ENCODE measurements at places on chromosomes 16 and 17.

DNA sequence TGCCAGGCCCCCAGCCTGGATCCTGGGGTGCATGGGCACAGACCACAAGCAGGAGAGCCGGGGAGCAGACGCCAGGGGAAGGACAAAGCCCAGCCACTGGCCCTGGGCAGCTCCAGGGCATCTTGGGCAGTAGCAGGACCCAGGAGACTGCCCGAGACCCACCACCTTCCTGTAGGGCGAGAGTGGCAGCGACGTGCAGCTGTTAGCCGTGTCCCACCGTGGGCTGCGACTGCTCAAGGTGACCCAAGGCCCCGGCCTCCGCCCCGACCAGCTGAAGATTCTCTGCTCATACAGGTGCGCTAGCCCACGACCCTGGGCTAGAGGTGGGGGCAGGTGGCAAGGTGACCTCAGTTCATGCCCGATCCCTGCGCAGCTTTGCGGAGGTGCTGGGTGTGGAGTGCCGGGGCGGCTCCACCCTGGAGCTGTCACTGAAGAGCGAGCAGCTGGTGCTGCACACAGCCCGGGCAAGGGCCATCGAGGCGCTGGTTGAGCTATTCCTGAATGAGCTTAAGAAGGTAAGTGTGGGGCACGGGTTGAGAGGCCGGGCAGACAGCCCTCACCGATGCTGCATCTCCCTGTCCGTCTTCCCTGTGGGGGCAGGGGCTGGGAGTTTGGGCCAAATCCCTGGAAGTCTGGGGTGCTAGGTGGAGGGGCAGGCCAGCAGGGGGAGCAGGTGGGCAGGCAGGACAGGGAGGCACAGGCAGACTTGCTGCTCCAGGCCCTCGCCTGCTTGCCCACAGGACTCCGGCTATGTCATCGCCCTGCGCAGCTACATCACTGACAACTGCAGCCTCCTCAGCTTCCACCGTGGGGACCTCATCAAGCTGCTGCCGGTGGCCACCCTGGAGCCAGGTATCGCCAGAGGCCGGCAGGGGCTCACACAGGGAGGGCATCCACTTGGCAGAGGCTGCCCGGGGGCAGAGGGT is 13.5 kb upstream of the SMIM5 start:
- DNase-seq = no peak

- no peak for DNase-seq
Observed at GRCh38 chr17:74759941-74760340, 11.5 kb downstream of the NHERF1 start.

DNA sequence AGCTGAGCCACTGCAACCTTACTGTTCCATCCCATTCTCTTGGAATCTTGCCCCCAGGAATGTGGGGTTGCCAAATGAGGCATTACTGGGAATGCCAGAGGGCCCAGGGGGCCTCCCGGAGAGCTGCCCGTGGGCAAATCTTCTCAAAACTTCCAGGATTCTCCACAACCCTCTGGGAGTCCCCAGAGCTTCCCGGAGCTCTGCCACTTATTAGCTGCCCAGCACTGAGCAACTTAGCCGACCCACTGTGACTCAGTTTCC is 306.0 kb downstream of the FOXL1 start:
- no peak for DNase-seq

DNA sequence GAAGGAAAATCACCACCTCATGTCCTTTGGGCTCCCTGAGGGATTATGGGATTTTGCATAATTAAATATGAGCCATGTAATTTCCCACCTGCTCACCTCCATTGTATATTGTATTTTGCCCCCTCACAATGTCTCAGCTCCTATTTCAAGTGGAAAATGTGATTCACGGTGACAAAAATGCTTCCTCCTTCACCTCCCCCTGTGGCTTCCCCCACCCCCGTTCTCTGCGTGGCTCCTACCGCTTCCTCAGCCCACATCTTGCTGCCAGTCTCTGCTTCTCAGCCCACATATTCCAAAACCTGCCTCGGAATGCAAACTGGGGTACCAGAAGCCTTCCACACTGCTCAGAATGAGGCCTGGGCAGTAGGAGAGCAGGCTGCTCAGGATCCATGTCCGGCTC is 394.5 kb upstream of the C16orf82 start:
- DNase-seq = no peak

DNA sequence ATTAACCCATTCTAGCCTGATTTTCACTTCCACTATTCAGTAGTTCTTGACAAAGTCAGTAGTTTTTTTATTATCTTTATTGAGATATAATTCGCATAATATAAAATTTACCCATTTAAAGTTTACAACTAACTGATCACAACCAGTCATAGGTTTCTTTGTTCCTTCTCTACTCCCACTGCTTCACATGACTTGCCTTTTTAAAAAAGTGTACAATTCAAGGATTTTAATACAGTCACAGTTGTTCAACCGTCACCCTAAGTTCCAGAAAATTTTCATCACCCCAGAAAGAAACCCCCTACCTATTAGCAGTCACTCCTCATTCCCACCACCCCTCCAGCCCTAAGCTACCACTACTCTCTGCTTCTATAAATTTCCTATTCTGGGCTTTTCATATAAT is 162.5 kb downstream of the TRIM37 start:
- no peak for DNase-seq

- DNase-seq = no peak
Observed at GRCh38 chr17:58870747-58871146, 115.1 kb downstream of the PPM1E start.

- no peak for DNase-seq
Observed at GRCh38 chr17:15048381-15048780, 216.7 kb downstream of the PMP22 start.

DNA sequence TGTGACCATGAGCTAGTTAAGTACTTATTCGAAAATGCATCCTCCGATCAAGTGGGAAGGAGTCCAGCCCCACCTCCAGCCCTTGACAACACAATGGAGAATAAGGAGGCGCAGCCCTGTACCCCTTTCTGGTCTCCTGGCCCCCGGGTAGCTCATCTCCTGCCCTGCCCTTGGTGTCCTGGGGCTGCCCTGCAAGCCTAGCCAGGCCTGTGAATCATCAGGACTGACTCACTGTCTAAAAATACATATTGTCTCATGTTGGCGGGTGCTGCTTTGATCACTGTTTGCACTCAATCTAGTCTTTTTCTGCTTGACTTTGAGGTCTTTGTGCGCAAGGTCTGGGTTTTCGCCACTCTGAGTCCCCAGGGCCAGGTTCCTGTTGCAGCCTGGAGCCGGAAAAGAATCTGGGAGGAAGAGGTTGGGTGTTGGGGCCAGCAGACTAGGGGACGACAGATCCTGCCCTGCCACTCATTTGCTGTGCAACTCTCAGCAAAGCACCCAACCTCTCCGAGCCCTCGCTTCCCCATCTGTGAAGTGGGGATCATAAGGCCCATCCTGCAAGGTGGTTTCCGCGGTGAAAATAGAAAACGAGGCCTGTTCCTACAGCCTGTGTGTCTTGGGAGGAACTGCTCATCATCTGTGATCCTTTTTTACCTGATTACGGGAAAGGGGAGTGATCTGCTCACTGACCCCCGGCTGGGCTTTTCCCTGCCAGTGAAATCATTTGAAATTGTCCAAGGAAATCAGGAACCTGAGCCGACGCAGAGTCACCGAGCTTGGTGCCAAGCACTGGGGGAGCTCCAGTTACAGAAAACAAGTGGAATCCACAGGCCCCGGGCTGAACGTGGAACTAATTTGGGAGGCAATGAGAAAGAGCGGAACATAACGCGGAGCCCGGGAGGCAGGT is 230.4 kb downstream of the PARN start:
- DNase-seq = peak; percentile 71

- no peak for DNase-seq
Observed at GRCh38 chr17:64217249-64217691, 45.8 kb downstream of the TEX2 start.

GRCh38 chr17:42476411-42476810 is 17.7 kb downstream of the ATP6V0A1 start:
- no peak for DNase-seq

- no peak for DNase-seq
Observed at GRCh38 chr17:15501282-15501681, 33.9 kb upstream of the CDRT4 start.

DNA sequence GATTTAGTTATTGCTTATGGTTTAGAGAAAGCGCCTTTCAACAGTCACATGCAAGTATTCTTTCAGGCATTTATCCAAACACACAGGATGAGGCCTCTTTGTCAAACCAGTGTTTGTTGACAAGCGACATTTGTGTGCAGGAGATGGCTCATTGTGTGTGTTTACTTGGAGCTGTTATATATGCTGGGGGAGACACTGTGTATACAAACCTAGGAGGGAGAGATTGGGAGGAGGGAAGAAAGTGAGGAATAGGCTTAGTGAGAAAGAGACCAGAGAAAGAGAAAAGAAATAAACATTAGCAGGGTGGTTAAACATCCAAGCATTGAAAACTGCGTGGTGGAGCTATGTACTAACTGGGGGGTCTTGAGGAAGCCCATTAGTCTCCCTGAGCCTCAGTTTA is 437.6 kb downstream of the MAF start:
- no peak for DNase-seq

DNA sequence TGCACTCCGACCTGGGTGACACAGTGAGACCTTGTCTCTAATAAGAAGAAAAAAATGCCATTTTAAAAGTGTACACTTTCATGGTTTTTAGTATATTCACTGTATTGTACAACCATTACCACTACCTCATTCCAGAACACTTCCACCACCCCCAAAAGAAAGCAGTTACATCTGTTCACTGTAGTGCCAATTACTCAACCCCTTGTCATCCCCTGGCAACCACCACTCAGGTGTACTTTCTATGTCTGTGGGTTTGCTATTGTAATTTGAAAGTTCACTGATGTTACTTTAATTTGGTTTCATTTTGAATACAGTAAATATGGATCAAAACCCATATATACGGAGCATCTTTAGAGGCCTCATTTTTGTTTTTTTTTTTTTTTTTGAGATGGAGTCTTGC is 6.1 kb downstream of the ZG16 start:
- DNase-seq = no peak

DNA sequence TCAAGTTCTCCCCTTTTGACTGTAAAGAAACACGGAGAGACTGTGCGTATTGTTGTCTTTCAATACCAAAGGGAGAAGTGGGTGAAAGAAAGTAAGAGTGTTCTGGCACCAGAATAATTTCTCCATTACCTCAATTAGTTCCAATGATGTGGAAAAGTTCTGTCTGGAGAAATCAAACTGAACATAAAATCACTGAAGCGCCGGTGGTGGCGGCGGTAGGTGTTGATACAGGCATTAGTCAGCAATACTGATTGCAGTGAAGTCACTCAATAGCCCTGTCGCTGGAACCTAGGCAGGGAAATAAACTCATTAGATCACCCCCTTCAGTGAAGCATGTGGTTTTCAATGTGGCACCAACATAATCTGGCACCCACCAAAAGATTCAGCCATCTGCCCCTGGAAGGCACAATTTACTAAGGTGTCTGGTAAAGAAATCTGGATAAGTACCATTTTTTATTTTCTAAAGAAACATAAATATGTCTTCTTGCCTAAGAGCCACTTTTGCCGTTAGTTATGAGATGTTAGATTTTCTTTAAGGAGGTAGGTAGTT is 274.2 kb upstream of the SOX9 start:
- DNase-seq = no peak

DNA sequence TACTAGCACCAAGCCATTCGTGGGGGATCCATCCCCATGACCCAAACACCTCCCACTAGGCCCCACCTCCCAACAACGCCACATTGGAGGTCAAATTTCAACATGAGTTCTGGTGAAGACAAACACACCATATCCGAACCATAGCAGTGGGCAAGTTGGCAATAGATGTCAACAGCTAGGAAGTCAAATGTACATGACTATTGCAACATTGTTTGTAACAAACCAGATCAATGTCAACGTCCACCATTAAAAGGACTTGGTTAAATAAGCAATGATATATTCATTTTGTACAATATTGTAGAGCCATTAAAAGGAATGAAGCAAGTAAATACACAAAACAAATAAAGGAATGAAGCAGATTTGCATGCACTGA is 26.5 kb upstream of the CIITA start:
- no peak for DNase-seq

GRCh38 chr17:35257208-35257659 is 14.4 kb downstream of the SLFN5 start:
- DNase-seq = no peak

GRCh38 chr17:1274245-1274608 is 4.0 kb downstream of the BHLHA9 start:
- no peak for DNase-seq

DNA sequence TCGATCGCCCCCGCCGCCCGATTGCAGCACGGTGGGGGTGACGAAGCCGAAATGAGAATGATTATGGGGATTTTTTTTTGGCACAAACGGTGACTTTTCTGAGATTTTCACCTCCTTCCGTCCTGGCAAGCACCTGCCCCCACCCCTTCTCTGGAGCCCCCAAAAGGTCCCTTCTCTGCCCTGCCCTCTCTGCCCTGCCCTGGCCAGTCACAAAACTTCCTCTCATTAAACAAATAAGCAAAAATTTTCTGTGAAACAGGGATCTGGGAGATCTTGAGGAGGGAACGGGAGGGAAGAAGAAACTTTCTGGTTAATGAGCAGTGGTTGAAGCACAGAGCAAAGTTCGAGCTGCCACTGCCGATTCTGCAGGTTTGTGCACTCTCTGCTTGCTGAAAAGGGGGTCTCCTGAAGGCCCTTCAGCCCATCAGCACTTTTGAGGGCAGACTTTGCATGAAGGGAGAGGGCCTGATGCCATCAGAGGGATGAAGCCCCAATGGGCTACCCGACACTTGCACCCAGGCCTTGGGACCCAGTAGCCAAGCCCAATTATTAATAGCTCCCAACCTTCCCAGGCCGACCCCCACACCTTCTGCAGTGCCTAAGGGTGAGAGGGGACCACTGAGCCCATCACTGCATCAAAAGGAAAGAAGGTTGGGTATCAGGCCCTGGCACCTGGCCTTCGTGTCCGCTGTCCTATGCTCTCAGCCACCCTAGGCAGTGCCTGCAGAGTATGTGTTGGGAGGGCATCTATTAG is 1.0 kb upstream of the HOXB8 start:
- DNase-seq = no peak

- DNase-seq = no peak
Observed at GRCh38 chr16:1020091-1020399, 38.5 kb downstream of the SOX8 start.

DNA sequence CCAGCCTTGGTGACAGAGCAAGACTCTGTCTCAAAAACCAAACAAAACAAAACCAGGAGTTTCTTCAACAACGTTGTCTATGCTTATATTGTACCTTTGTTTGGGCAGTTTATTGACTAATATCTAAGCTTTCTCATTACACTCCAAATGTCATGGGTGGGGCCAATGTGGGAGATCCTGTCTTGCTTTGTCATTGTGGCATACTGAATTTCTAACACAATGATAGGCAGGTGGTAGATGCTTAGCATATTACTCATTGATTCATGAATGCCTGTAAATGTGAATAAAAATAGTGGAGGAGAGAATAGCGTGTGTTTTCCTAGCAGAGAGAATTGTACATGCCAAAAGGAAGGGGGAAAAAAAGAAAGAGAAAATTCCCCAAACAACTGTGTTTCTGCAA is 802.5 kb upstream of the EEF2KMT start:
- DNase-seq = no peak

GRCh38 chr16:2819939-2820835 is 3.1 kb downstream of the PRSS21 start:
- DNase-seq = peak; percentile 37

GRCh38 chr16:51545951-51546350 is 394.9 kb upstream of the SALL1 start:
- DNase-seq = no peak

Data from sciatic nerve (tissue), 2 donors.